Endothelial cell of umbilical vein (primary cell): ENCODE measurements at places on chromosomes 2 and 18.

DNA sequence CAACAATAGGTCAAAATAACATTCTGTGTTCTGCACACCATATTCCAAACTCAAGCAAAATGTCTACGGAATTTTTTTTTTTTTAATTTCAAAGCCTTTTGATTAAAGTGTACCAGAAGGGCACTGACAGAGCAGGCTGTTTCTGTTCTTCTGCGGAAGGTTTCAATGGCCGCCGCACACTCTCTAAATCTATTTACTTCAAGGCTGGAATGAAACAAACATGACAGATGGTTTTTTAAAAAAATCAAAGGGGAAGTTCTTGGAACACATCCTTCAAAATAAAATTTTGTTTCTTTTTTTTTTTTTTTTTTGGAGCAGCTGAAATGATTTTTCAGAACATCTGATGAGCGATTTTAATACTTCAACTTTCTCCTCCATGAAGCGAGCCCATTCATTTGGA is 259.1 kb downstream of the TXNL1 start:
- no peak for DNase-seq

DNA sequence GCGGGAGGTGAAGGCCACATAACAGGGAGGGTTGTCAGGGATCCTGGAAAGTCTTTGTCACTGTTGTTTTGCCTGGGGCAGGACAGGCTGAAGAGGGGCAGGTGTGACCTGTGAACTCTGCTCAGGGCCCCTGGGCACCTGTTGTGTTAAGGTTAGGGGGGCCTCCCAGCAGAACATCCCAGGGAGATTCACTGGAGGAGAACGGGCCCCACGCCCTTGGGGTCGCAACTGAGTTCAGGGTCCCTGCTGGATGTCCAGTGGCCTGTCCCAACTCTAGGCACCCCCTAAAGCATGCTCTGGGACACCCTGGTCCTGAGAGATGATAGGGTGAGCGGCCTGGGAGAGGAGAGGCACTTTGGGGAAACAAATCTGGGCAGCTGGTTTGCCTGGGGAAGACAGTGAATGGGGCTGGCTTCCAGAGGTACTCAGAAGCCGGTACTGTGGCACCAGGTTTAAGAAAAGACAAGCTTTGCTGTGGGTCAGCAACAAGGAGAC is 22.9 kb downstream of the GPR35 start:
- DNase-seq, result no peak

GRCh38 chr2:100321179-100321865 is 979 bp downstream of the LONRF2 start:
- DNase-seq, result peak; percentile 10

DNA sequence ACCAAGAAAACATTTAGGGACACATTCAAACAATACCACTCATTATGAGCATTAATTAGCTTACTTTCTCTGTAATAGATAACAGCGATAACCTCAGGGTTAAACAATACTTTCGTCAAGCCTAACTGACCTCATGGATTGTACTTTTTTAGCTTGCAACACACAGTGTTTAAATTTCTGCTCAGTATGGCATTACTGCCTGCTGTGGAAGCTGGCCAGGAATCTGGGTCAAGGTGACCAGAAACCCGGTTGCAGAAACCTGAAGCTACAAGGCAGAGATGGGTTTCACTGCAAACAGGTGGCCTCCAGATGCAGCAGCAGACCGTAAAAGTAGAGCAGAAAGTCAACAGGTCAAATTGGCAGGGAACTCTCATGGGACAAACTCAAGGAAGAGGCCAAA is 123.8 kb upstream of the FHL2 start:
- no peak for DNase-seq

- DNase-seq, result no peak
Measured at GRCh38 chr18:79693561-79694205, 14.1 kb downstream of the CTDP1 start.

GRCh38 chr2:46173636-46174250 is 123.5 kb upstream of the EPAS1 start:
- no peak for DNase-seq

DNA sequence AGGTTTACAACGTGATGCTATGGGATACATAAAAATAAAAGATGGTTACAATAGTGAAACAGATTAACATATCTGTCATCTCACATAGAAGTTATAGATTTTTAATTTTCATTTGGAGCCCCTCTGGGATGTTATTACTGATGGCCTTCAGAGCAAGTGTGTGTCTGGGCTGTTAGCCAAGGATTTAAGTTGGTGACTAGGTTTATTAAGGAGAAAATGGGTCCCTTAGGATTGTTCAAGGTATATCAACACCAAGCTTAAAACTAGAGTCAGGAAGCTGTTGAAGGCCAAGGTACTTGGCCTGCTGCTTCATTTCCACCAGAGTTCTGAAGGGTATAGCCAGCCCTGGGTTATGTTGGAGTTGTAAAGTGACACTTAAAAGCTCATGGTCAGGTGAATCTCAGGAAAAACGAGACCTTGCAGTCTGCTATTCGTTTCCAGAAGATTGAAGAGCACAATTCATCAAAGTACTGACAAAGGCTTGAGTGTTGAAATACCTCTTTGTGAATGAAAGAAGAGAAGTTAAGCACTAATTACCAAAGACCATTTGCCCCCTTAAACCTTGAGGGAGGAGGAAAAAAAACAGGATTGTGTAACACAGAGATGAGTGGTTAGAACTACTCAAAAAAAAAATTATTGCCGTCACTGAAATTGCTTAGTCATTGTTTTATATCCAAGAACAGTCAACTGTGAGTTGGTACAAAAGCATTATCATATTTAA is 48.4 kb downstream of the MAP2 start:
- peak; percentile 7 for DNase-seq
